Stimulated activated CD8-positive, alpha-beta memory T cell treated with anti-CD3 and anti-CD28 coated beads, Interleukin-12 subunit alpha, Interleukin-12 subunit beta, amount 100 ng/mL, for 4 hours (primary cell): ENCODE measurements at places on chromosomes 7 and 10.

DNA sequence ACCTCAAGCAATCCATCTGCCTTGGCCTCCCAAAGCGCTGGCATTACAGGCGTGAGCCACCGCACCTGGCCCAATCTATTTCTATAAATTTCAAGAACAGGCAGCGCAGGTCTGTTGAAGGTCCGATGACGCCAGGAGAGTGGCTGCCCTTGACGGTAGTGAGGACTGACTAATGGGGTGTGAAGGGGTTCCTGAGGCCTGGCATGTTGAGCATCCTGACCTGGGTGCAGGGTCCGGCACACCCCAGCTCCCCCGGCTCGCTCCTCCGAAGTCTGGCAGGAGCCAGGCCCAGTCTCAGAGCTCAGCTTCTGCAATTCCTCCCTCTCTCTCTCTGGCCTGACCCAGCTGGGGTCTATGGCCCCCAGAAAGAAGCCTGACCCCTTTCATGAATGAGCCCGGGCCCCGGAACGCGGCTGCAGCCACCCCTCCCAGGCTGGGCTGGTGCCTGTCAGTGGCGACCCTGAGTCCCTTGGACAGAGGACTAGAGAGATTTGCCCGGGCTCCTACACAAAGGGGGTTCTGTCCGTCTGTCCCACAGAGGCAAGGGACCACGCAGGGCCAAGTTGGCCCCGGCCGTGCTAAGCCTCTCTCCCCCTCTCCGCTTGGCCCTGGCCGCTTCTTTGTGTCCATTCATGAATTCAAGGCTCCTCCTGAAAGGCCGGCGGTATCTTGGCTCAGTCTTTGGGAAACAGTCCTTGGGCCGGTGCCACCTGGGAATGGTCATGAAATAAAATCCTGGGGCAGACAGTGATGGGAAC lies 18.8 kb downstream of the MMD2 start:
- no peak for DNase-seq

DNA sequence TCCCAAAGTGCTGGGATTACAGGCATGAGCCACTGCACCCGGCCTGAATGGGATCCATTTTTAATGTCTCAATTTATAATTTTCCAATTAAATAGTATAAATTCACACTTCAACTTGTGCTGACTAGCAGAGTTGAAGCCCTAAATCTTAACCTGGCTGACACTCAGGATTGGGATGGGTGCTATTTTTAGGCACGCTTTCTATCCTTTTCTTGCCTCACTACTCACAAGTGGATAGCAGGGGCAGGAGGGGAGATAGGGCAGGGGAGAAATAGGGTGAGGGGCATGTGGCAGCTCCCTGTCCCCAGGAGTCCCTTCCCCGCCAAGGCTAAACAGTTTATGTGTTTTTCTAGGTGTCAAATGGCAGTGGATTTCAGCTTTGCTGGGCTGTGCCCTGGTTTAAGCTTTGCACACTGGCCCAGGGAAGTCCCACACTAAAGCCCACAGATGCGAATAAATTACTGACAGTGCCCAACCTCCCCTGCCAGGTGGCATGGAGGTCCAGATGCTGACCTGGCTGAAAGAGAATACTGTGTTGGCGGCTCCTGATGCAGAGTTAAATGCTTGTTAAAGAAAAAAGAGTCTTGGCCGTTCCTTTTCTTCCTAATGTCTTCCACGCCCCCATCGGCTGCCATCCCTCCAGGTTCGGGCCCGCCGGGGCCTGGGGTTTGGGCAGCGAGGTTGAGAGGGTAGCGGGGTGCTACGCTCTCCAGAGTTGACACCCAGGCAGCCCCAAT lies 36.2 kb upstream of the EFCAB10 start:
- no peak for DNase-seq

DNA sequence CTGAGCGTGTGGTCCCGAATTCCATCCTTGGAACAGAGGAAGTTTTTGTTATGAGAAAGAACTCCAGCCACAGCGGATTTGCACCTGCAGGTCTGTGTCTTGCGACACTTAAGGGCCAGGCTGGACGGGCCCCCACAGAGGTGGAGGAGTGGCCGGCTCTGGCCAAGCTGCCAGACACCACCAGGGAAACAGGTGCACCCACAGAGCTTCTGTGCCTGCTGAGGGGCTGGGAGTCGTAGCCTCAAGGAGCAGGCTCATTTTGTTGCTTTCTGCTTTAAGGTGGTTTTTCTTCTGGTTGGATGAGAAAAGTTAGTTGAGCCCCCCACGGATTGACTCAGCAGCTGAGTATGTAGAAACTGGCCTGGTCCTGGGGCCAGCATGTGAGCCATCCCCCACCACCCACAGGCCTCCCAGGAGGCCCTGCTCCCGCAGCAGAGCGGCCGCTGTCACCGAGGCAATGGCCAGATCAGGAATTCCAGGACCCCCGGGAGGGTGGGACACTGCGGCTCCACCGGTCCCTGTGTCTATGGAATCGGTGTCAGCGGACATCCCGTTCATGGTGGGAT lies 41.9 kb downstream of the NKX6-2 start:
- no peak for DNase-seq

- no peak for DNase-seq
Measured at GRCh38 chr7:143426479-143427142, 16.6 kb upstream of the TAS2R60 start.

DNA sequence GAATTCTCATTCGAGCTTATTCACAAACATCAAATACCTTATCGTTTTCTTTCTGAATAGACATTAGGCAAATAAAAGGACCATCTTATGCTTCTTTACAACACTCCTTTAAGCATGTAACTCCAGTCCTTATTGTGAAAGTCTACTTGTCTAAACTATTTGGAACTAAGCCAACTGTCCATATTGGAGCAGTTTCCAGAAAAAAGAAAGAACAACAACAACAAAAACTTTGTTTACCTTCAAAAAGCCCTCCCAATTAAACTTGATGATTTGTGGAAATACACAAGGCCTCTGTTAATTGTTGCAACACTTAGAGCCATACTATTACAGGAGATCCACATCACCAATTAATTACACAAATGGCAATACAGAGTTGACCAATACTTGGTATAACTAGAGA lies 163.6 kb downstream of the GALNT11 start:
- no peak for DNase-seq

- no peak for DNase-seq
Measured at GRCh38 chr10:12539350-12540164, 190.2 kb downstream of the CAMK1D start.

DNA sequence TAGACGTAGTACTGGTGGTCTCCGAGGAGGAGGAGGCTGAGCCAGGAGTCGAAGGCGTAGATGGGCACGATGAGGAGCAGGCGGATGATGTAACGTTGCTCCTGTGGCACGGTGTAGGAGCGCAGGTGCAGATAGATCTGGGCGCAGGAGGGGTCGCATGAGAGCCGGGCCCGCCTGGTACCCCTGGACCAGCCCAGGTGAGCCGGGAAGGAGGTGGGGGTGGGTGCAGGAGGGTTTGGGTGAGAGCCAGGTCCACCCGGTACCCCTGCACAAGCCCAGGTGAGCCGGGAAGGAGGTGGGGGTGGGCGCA lies 5.2 kb downstream of the TMEM184A start:
- DNase-seq: no peak

DNA sequence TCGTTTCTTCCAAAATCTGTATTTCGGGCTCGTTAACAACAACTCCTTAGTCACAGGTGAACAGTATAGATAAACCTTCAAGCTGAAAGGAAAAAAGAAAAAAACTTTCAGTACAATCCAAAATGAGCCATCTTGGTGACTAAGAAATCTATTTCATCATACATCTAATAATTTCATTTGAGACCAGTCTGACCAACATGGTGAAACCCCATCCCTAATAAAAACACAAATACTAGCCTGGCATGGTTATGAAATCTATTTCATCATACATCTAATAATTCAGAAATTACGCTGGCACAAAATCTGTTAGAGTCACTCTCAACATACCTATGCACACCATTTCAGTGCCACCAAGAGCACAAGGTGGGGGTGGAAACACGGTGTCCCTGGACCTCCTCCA lies 8.8 kb downstream of the DCLRE1C start:
- DNase-seq: no peak

GRCh38 chr10:133100706-133101415 lies 13.1 kb downstream of the ADGRA1 start:
- DNase-seq: no peak

GRCh38 chr10:73131913-73132686 lies 21.8 kb downstream of the NUDT13 start:
- no peak for DNase-seq

DNA sequence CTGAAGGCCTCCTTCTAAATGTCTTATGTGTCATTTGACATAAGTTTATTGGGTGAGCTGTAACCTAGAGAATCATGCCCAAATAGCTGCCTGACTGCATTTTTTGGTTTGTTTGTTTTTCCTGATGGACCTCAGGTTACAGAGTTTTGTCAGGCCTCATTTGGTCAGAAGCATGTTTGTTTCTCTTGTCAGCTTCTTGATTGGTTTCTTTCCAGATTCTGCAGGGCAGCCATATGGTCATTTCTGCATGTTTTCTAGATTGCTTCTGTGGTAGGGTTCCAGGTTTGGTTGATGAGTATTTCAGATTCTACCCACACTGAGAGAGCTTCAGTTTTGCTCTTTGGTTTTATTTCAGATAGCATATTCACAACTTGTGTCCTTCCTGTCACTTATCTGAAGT lies 28.0 kb downstream of the GLCCI1 start:
- DNase-seq: no peak

GRCh38 chr7:28588602-28589001 lies 176.3 kb downstream of the CREB5 start:
- DNase-seq: no peak

- DNase-seq: no peak
Measured at GRCh38 chr10:110812583-110812982, 59.1 kb upstream of the PDCD4 start.

- no peak for DNase-seq
Measured at GRCh38 chr7:75850235-75850634, 28.6 kb upstream of the RHBDD2 start.

- DNase-seq: no peak
Measured at GRCh38 chr10:1205450-1206030, 149.4 kb downstream of the WDR37 start.

DNA sequence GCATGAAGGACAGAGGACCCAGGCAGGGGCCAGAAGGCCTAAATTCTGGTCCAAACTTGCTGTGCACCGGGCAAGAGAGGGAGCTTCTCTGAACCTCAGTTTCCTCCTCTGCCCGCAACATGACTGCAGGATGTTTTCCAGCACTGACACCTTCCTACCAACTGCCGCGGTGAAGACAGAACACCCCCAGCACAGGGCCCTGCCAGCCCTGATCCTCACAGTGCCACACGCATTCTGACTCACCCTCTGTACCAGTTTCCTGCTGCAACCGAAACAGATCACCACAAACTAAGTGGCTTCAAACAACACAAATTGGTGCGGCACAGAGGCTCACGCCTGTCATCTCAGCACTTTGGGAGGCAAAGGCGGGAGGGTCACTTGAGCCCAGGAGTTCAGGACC lies 18.1 kb downstream of the MAD1L1 start:
- no peak for DNase-seq

- no peak for DNase-seq
Measured at GRCh38 chr10:12869427-12869826, 132.1 kb downstream of the CCDC3 start.

DNA sequence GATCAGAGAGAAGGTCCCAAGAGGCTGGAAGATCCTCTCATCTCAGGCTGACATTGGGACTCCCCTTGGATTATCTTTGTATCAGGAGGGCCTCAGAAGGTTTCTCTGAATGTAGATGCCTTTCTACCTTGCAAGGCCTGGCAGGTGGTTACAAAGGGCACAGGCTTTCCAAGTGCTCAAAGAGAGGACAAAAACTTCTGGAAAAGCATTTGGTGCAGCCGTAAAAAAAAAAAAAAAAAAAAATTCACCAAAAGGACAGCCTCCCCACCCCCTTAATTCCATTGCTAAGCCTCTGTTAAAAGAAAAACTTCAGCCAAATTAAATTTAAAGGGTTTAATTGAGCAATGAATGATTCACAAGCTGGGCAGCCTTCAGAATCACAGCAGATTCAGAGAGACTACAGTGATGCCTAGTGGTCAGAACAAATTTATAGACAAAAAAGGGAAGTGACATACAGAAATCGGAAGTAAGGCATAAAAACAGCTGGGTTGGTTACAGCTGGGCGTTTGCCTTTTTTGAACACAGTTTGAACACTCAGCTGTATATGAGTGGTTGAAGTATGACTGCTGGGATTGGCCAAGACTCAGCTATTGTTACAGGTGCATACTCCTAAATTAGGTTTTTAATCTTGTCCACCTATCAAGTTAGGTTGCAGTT lies 42.5 kb upstream of the LRGUK start:
- no peak for DNase-seq

DNA sequence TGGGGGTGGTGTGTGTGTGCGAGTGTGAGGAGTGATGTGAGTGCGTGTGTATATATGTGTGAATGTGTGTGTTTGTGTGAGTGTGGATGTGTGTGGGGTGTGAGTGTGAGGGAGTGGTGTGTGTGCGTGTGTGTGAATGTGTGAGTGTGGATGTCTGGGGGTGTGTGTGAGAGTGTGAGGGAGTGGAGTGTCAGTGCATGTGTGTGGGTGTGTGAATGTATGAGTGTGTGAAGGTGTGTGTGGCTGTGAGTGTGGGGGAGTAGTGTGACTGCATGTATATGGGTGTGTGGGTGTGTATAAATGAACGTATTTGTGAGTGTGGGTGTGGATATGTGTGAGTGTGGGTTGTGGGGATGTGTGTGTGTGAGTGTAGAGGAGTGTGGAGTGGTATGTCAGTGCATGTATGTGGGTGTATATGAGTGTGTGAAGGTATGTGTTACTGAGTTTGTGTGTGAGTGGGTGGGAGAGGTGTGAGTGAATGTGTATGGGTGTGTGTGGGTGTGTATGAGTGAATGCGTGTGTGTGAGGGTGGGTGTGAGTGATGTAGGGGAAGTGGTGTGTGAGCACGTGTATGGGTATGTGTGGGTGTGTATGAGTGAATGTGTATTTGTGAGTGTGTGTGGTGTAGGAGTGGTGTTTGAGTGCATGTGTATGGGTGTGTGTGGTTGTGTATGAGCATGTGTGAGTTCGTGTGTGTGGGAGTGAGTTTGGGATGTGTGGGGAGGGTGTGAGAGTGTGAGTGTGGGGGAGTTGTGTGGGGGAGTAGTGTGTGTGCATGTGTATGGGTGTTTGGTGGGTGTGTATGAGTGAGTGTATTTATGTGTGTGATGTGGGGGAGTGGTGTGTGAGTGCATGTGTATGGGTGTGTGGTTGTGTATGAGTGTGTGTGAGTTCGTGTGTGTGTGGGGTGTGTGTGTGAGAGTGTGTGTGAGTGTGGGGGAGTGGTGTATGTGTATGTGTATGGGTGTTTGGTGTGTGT lies 28.5 kb upstream of the NUB1 start:
- DNase-seq: no peak

DNA sequence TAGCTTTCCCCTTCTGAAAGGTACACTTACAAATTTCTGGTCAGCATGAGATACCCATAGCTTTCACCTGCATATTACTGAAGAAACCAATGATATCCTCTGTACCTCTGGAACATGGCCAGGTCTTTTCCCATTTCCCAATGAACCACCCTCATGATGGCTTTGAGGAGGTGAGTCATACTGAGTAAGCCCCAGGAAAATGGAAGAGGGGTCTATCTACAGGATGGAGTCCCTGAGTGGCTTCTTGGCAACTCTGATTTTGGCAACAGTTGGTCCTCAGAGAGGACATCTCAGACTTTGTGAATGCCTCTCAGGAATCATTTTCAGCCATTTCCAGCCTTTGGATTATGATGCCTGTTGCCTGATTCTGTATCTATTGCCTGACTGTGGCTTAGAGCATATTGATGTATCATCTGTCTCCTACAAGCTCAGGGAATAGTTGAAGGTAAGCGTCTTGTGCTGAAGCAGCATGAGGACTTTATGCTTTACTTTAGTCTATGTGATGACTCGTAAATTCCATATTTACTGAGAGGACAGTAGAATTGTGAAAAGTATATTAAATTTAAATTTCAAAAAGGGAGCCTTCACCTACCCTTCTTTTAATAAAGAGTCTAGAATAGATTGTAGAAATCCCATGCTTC lies 84.7 kb upstream of the DKK1 start:
- no peak for DNase-seq
